Activated gamma-delta T cell treated with anti-CD3 and anti-CD28 coated beads, Interleukin-2, amount 50 U/mL, for 16 hours (primary cell): ENCODE measurements at places on chromosomes 4 and X.

- no peak for DNase-seq
Measured at GRCh38 chrX:37905436-37906147, 58.2 kb upstream of the DYNLT3 start.

GRCh38 chrX:40922307-40922706 is 162.9 kb upstream of the USP9X start:
- DNase-seq = no peak

DNA sequence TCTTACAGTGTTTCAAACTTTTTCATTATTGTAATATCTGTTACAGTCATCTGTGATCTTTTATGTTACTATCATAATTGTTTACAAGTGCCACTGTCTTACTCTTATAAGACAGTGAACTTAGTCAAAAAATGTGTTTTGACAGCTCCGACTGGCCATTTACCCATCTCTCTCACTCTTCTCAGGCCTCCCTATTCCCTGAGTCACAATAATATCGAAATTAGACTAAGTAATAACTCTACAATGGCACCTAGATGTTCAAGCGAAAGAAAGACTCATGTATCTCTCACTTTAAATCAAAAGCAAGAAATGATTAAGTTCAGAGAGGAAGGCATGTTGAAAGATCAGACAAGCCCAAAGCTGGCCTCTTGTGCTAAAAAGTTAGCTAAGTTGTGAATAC is 184.2 kb downstream of the CDS1 start:
- DNase-seq = no peak

DNA sequence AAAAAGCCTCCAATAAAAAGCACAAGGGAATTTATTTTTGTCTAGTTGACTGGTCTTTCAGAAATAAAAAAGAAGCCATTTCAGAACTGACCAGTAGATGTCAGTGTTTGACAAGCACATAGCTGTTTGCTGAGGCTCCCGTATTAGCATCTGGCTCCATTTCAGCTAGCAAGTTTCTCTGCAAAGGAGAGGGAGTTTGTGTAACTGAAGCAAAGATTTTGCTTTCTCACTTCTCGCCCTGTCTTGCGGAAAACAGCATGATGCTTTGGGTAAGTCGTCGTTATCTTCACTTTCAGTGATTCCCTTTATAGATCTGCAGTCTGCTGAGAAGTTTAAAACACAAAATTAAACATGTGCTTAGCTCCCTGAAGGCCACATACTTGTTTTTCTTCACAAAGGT is 85.5 kb downstream of the CT47B1 start:
- no peak for DNase-seq

- no peak for DNase-seq
Measured at GRCh38 chr4:151356510-151356909, 31.1 kb upstream of the SH3D19 start.
